Uterine smooth muscle cell (primary cell): ENCODE measurements at places on chromosomes 4 and X. TPM values are rescaled to one million over a fixed set of nuclear protein-coding genes. Genes with fewer than 3 reads are reported as not detected.

ATP2B3 gene
- under 0.01 TPM in 1 of 2 replicates, not detected in the other for total RNA-seq

RASGEF1B gene
- total RNA-seq = 1.1 and 1.2 TPM in 2 replicates

XAGE1A gene
- not detected in 2 replicates for total RNA-seq

SATL1 gene
- total RNA-seq = under 0.01 TPM in 1 of 2 replicates, not detected in the other

TGIF2LX gene
- not detected in 2 replicates for total RNA-seq

SSX1 gene
- total RNA-seq = not detected in 2 replicates

CLCN4 gene
- 0.62 and 0.77 TPM in 2 replicates for total RNA-seq

MAD2L1 gene
- 11.7 and 39.3 TPM in 2 replicates for total RNA-seq

C1QTNF7 gene
- total RNA-seq = 0.12 and 0.33 TPM in 2 replicates

SMR3B gene
- total RNA-seq = not detected in 2 replicates

SPANXD gene
- not detected in 2 replicates for total RNA-seq

PPARGC1A gene
- 0.11 and 0.37 TPM in 2 replicates for total RNA-seq

TEX13C gene
- total RNA-seq = not detected in 2 replicates

SH3TC1 gene
- 2.0 and 2.3 TPM in 2 replicates for total RNA-seq

HOPX gene
- total RNA-seq = 0.37 and 2.2 TPM in 2 replicates

XIAP gene
- 52.0 and 70.1 TPM in 2 replicates for total RNA-seq

GSX2 gene
- 0.12 TPM in 1 of 2 replicates, not detected in the other for total RNA-seq

PIM2 gene
- 6.2 and 7.0 TPM in 2 replicates for total RNA-seq

DIPK2B gene
- total RNA-seq = 0.11 and 0.12 TPM in 2 replicates

FAM47E gene
- total RNA-seq = under 0.01 and 0.37 TPM in 2 replicates

TEX11 gene
- 0.12 TPM in 1 of 2 replicates, not detected in the other for total RNA-seq

TBC1D8B gene
- total RNA-seq = 14.6 and 19.1 TPM in 2 replicates

ANXA10 gene
- total RNA-seq = 10.7 and 53.1 TPM in 2 replicates

CT55 gene
- total RNA-seq = 0.25 TPM in 1 of 2 replicates, not detected in the other

AGTR2 gene
- total RNA-seq = not detected in 2 replicates

GAB3 gene
- total RNA-seq = 0.77 and 1.4 TPM in 2 replicates

ADGRG4 gene
- not detected in 2 replicates for total RNA-seq

H2AZ1 gene
- 226 and 741 TPM in 2 replicates for total RNA-seq

ARMCX1 gene
- total RNA-seq = 68.4 and 69.9 TPM in 2 replicates

PCDH19 gene
- under 0.01 and 0.12 TPM in 2 replicates for total RNA-seq

CFI gene
- 3.0 and 3.7 TPM in 2 replicates for total RNA-seq

GDPD2 gene
- total RNA-seq = not detected in 2 replicates

EPGN gene
- total RNA-seq = 1.1 TPM in 1 of 2 replicates, not detected in the other

MAB21L2 gene
- 0.11 and 0.12 TPM in 2 replicates for total RNA-seq

ADH1B gene
- 0.25 and 0.33 TPM in 2 replicates for total RNA-seq

ZFP42 gene
- total RNA-seq = not detected in 2 replicates

TAF7L gene
- 0.89 and 1.9 TPM in 2 replicates for total RNA-seq

GABRE gene
- total RNA-seq = 15.2 and 20.7 TPM in 2 replicates

DMRTC1 gene
- not detected in 2 replicates for total RNA-seq

TSC22D3 gene
- total RNA-seq = 21.7 and 41.5 TPM in 2 replicates

VCX3B gene
- total RNA-seq = not detected in 2 replicates

PABPC1L2A gene
- total RNA-seq = not detected in 2 replicates

RAI2 gene
- total RNA-seq = 0.66 and 0.87 TPM in 2 replicates
